Bronchial smooth muscle cell (primary cell): ENCODE measurements at places on chromosomes 3 and 15. TPM values are rescaled to one million over a fixed set of nuclear protein-coding genes. Genes with fewer than 3 reads are reported as not detected.

Gene AMOTL2
- 12.3 and 48.1 TPM in 2 replicates for total RNA-seq

Gene GOLGA6D
- total RNA-seq: under 0.01 TPM in 1 of 2 replicates, not detected in the other

Gene PLA2G4E
- not detected in 2 replicates for total RNA-seq

Gene TMC3
- under 0.01 TPM in 1 of 2 replicates, not detected in the other for total RNA-seq

Gene PLA2G4D
- total RNA-seq: not detected in 2 replicates

Gene CNTN3
- 0.17 and 0.32 TPM in 2 replicates for total RNA-seq

Gene TRANK1
- total RNA-seq: 16.9 and 22.2 TPM in 2 replicates

Gene GTF2E1
- 13.1 and 15.2 TPM in 2 replicates for total RNA-seq
